RPMI8226 (cell line): ENCODE measurements at places on chromosomes 5 and 9.
A peak's percentile ranks its signal among the peaks of the same experiment; 100 is the strongest.

GRCh38 chr5:14462681-14463080 lies 118.9 kb upstream of the OTULINL start:
- DNase-seq, result no peak

DNA sequence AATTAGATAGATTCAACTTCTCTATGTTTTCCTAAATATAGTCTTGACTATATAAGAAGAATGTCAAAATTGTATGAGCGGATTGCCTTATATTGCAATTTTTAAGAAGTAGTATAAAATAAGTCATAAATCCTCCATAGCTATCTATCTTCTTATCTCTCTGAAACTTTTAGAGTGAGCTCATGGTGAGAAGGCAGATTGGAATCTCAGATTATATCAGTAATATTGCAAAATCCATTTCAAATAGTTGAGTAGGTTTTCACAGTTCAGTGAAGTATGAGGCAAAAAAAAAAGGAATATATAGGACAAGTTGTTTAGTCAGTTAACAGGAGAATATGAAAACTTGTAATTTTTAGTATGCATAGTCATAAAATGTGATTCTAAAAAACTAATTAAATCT lies 156.4 kb downstream of the FAM174A start:
- DNase-seq, result no peak

- no peak for DNase-seq
Measured at GRCh38 chr5:135116160-135116561, 82.1 kb upstream of the PITX1 start.

- no peak for DNase-seq
Measured at GRCh38 chr9:136779808-136780207, 11.3 kb upstream of the TMEM141 start.

- no peak for DNase-seq
Measured at GRCh38 chr5:178241231-178241663, 8.6 kb upstream of the PHYKPL start.

DNA sequence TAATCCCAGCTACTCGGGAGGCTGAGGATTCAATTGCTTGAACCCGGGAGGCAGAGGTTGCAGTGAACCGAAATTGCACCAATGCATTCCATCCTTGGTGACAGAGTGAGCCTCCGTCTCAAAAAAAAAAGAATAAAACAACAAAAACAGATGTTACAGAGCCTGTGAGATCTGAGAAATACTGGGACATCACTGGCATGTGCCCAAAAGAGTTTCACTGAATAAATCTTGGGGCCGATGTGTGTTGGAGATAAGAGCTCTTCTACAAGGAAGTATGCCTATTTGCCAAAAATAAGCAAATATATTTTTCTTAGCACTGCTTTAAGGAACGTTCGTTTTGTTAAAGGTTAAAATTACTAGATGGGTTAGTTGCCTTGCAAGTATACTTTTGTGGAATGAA lies 55.1 kb downstream of the KIAA1958 start:
- DNase-seq, result no peak

DNA sequence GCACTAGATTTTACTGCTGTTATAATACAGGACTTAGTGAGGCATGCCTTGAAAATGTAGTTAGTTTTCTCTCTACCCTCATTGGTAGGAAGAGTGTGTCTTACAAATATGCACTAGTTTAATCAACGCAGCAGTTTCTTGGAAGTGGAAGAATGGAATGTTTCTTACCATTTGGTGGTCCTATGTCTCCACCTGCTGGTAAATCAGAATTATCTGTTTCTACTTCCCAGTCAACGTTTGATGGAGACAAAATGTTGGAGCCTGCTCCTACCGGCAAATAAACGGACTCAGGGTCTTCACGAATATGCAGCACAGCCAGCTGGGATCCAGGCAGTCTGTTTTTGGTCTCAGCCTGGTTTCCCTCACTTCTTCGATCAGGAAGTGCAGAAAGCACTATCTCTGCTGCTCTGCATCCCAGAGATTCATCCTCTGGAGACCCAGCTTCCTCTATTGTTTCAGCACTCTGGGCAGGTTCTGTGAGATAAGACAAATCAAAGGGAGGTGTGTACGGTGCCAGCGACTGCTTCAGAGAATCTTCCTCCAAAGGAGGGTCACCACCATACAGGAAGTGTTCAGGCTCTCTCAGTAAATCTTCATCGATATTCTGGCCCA lies 59.5 kb upstream of the PCA3 start:
- DNase-seq, result peak; percentile 54

DNA sequence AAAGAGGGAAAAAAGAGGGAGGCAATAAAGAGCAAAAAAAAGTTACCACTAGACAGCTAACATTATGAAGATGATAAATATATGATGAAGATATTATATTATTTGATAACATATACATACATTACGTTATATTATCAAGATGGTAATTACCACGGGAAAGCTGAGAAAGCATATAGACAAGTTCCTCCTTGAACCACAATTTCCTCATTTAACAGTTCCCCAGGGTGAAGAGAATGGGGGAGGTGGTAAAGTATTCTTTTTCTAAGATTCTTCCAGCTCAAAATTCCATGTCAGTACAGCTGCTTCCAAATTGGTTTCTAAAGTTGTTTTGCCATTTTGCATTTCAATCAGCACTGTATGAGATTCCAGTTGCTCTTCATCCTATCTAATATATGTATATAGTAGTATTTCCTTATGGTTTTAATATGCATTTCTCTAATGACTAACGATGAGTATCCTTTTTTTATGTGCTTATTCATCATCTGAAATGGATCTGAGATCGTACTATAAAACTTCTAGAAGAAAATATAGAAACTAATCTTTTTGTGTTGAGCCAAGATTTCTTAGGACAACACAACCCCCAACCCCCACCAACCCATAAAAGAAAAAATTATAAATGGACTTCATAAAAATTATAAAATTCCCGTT lies 49.5 kb upstream of the C9orf72 start:
- DNase-seq, result no peak

- DNase-seq, result no peak
Measured at GRCh38 chr5:14745753-14746152, 81.2 kb downstream of the OTULIN start.

- DNase-seq, result no peak
Measured at GRCh38 chr9:87606841-87607521, 109.3 kb downstream of the DAPK1 start.

- DNase-seq, result peak; percentile 70
Measured at GRCh38 chr5:59188419-59189225, 605.7 kb downstream of the RAB3C start.

- no peak for DNase-seq
Measured at GRCh38 chr5:68440651-68441050, 225.1 kb downstream of the PIK3R1 start.

- no peak for DNase-seq
Measured at GRCh38 chr9:113536483-113537228, 73.1 kb downstream of the RGS3 start.

GRCh38 chr5:157382996-157383800 lies 76.8 kb upstream of the NIPAL4 start:
- no peak for DNase-seq

- no peak for DNase-seq
Measured at GRCh38 chr5:150619359-150620230, 20.9 kb upstream of the SYNPO start.

DNA sequence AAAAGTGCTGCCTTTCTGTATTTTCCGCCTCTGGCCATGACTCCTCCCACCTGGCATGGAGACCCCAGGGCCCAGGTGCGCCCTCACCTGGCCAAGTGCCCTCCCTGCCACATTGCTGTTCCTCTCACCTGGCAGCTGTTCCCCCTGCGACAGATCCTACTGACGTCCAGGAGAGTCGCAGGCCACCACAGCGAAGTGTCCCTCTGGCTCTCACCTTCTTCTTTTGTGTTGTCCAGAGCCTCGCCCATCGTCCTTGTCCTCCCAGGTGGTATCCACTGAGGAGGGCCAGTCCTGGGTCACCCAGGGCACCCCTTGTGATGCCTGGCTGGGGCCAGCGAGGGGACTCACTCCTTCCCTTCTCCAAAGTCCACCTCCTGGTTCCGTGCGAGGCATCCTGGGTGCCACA lies 2.6 kb downstream of the NKD2 start:
- peak; percentile 83 for DNase-seq

DNA sequence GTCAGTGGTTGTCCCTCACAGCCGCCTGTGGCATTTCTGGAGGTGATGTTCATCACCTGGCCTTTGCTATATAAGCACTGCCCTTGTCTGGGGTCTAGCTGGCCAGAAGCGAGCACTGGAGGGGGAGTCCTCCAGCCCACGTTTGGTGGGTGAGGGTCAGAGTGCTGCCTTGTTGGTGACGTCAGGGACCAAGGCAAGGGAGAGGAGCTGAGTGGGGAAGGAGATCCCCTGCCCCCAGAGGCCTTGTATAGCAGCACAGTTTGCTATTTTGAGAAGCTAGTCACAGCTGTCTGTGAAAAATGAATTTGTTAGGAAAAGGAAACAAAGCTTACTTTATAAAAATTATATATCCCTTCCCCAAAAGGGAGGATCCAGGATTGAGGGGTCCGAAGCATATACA lies 49.8 kb downstream of the SYK start:
- DNase-seq, result no peak

GRCh38 chr9:9924376-9924775 lies 688.4 kb downstream of the PTPRD start:
- peak; percentile 18 for DNase-seq
